Natural killer cell treated with Interleukin-12 subunit alpha and Interleukin-12 subunit beta and Interleukin-15 and Interleukin-18, amount 100 ng/mL, for 72 hours (primary cell): ENCODE measurements at places on chromosomes 3 and 15. TPM values are rescaled to one million over a fixed set of nuclear protein-coding genes. Genes with fewer than 3 reads are reported as not detected.

Gene ERICH6
- total RNA-seq, result not detected

Gene GOLGA8A
- total RNA-seq, result 228 TPM

DNA sequence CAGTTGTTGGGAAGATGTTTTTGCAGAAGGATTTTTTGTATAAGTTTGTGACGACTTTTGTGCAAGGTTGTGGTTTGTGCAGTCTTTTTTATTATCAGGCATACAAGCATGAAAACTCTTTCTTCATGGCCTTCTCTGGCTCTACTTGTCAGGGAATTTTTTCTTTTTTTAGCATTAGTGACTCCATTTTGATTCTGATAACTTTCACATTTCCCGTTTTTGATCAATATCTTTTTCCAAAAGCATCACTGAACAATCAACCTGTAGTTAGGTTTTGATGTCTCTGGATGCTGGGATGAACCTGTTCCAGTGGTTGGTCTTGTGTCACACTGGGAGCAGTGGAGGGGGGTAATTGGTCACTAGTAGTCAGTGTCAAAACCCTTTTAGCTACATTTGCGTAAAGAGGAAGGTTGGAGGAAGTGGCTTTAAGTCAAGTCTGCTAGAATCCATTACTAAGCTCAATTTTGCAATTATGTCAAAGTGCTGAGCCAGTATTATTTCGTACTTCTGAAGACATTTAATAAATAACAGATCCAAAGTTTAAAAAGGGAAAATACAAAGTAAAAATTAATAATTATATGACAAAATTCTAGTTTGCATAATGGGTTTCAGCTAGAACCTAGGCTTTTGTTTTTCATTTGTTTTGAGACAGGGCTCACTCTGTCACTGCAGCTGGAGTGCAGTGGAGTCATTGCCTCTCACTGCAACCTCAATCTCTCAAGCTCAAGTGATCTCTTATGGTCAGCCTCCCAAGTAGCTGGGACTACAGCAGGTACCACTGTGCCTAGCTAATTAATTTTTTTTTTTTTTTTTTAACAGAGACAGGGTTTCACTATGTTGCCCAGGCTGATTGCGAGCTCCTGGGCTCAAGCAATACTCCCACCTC, 18.8 kb upstream of the CFAP161 start:
- DNase-seq, result no peak

DNA sequence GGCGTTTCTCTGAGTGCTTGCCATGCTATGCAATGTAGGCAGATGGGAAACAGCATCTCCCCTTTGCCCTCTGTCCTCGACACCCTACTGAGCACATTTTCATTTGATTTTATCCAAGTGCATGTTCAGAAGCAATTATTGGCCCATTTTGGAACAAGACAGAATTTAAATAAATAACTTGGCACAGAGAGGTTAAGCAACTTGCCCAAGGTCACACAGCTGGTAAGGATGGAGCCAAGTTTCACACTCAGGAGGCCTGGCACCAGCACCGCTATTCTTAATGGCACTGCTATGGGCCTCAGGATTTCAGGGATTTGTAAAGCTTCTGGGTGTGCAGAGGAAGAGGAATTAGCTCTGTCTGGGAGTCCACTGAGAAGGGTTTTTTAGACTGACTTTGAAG, 2.5 kb upstream of the GRIP2 start:
- no peak for DNase-seq

DNA sequence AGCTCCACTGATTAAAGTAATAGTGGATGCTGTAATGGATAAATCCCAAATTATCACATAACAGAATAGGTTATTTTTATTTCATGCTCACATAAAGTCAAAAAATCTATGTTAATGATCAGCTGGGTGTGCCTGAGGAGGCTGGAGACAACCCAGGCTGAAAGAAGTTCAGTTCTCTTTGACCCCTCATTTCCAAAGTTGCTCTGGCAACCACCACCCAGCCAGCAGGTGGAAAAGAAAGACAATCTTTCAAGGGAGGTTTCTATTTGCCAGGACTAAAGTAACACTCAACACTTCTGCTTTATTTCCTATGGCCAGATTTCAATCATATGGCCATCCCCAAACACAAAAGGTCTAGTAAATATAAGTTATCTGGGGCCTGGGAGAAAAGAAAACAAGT, 48.8 kb upstream of the ANKRD28 start:
- DNase-seq, result no peak

GRCh38 chr15:41823502-41823901, 4.4 kb upstream of the JMJD7 start:
- DNase-seq, result no peak
